Breast epithelium (tissue), 4 donors: ENCODE measurements at places on chromosomes 5 and 9. TPM values are rescaled to one million over a fixed set of nuclear protein-coding genes. Genes with fewer than 3 reads are reported as not detected.

DNA sequence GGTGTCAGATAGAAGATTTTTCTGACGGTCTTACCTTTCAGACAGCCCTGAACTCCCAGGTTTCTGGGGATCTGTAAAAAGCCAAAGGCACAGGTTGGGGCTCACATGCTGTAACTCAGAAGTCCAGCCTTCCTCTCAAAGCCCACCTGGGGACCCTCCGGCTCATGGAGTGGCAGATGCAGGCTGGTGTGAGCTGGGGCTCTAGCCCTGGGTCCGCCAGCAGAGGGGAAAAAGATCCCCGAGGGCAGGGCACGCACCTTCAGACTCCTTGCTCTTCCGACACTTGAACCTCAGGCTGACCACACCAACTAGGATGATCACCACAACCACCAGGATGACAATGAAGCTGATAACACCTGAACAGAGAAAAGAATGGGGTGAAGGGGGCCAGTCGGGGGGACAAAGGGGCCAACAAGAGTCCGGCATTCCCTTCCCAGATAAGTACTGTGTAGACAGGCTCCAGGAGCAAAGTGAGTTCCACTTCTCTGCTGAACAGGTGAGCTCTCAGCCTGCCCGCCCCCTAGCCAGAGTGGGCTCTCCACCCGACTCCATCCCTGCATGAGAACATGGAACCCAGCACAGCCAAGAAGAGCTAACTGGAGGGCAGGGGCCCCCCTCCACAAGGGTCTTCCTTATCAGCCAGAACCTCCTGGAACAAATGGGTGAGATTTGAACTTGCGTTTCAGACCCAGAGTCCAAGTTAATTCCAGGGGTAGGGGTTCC, 7.8 kb downstream of the ECSCR start:
- DNase-seq, result no peak

GRCh38 chr5:32298059-32298415, 14.7 kb downstream of the MTMR12 start:
- no peak for DNase-seq

DNA sequence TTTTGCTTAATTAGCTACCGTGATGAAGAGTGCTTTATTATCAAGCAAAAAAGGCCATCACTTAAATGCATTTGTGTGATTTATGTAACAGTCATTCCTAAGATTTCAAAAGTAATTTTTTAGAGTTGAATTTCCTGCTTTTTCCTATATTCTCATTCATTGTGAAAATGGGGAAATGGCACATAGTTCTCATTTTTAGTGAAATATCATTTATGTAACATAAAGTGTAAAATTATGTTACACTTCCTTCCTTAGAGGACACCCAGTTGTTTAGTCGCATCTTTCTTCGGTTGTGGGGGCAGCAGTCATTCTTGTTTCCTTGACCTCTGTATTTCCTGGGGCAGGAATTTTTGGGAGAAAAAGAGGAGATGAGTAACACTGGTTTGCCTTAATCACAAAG, 142.8 kb downstream of the MAST4 start:
- no peak for DNase-seq

Gene GDA
- total RNA-seq, result not detected

- no peak for DNase-seq
These were observed 134.5 kb downstream of the PALM2AKAP2 start for GRCh38 chr9:109914280-109915027.

DNA sequence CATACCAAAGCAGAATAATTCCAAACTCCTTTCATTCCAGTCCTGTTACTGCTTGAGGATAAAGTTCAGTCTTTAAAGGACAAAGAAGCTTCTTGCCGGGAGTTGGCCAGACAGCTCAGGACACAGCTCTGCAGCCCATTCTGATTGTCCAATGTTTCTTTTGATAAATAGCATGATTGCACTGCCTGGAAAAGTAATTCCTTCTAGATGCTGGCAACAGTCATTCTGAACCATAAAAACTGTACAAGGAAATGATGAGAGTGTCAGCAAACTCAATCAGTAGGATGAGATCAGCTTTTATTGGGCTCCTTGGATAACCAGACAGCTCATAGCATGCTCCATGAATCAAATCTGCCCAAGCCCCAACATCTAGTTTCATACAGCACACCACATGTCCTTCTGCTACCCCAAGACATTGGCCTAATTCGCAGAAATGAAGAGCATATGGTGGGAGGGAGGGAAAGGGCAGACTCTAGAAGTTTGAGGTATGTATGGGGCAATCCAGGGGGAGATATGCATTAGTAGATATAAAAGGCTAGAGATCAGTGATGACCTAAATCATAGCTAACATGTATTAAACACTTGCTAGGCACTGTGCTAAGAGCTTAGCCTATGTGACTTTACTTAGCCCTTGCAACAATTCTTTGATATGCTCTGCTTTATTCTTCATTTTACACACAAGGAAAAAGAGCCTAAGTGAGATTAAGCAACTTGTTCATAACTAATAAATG, 219.9 kb upstream of the NREP start:
- no peak for DNase-seq

Gene MYOT
- total RNA-seq, result 11.0 TPM

GRCh38 chr9:129102791-129103594, 7.6 kb downstream of the CRAT start:
- no peak for DNase-seq

- peak; percentile 48 for DNase-seq
These were observed 166.1 kb downstream of the RNF180 start for GRCh38 chr5:64331597-64332277.

GRCh38 chr5:56321236-56321881, 88.2 kb upstream of the ANKRD55 start:
- no peak for DNase-seq

Gene HTR4
- 0.66 TPM for total RNA-seq

DNA sequence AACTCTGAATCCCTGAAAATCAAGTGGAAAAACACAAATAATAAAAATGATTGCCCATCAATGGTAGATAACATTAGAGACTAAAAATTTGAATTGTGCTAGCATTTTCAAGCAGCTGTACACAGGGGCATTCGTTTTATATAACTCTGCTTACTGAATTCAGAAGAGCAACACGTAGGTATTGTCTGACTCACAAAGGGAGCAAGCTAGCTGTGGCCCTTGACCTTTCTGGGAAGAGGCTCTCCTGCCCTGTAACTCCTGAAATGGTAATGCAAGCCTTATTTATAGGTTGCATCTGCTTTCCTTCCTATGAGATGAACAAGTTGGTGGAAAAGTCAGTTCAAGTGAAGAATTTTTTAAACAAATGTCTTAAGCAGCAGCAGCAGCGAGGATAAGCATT, 218.7 kb upstream of the EFNA5 start:
- no peak for DNase-seq

Gene PTGDS
- 72.6 TPM for total RNA-seq

DNA sequence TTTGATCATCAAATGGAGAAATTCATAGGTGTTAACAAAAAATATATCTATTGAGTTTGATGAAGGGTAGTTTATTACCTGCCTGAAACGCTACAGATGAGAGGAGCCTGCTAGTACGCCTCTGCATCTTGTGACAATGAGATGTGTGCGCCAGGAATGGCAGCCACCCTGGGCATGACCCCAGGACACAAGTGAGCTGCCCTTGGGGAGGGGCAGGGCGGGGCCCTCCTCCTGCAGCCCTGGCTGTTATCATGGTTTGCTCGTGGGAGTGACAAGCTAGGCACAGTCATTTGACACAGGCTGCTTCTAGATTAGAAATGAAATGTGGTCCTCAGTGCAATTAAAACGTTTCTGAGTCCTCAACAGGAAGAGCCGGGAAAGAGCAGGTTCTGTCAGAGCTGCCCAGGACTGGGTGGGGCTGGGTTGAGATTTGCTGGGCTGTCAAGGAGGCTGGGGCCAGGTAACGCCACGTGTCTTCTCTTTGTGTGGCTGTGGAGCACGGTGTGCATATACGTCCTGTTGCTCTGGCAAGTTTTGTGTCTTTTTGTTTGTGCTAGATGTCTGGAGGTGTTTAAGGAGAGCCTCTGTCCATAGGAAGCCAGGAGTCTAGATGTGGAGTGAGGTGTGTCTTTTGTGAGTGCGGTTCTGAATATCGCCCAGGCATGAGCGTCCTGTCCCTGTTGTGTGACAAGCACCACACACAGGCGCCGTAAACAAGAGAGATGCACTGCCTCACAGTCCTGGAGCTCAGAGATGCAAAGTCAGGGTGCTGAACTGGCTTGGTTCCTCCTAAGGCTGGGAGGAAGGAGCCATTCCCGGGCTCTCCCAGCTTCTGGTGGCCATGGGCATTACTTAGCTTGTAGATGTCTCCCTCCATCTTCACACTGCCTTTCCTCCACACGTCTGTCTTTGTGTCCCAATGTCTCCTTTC, 129.0 kb upstream of the IRX4 start:
- DNase-seq, result no peak

Gene LHX6
- 1.8 TPM for total RNA-seq

DNA sequence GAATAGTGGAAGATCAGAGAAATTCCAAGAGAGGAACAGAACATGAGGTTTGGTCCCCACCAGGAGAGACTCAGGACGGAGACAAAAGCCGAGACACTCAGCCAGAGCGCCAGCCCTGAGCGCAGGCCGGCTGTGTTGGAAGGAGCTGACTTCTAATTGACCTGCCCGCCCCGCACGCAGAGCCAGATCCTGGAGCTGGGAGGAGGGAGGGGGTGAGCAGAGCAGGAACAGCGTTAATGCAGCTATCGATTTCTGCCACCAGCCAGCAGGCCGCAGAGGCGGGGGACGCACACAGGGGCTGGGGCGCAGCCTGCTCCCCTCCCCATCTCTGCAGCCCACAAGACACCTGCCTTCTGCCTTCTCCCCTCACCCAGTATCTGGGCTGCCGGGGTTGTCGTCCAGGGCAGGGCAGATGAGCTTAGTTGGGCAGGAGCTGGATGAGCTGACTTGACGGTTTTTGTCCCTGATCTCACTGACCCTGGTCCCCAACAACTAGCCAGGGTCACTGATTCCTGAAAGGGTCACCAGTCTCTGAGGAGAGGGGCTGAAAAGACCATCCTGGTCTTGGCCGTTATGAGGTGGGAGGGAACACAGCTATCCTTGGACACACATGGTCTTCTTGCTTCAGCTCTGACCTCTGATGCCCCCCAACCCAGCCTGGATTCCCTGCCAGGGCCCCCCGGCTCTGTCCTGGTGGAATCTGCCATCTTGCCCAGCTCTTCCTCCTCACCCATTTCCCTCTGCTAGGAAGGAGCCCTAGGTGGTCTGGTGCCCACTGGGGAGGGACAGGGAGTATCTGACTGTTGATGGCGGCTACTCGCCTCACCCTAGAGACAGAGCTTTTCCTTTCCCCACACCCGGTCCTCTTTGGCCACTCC, 29.8 kb downstream of the CXXC5 start:
- no peak for DNase-seq

Gene SOHLH1
- total RNA-seq, result not detected

GRCh38 chr9:129841071-129841470, 5.8 kb downstream of the USP20 start:
- DNase-seq, result no peak

DNA sequence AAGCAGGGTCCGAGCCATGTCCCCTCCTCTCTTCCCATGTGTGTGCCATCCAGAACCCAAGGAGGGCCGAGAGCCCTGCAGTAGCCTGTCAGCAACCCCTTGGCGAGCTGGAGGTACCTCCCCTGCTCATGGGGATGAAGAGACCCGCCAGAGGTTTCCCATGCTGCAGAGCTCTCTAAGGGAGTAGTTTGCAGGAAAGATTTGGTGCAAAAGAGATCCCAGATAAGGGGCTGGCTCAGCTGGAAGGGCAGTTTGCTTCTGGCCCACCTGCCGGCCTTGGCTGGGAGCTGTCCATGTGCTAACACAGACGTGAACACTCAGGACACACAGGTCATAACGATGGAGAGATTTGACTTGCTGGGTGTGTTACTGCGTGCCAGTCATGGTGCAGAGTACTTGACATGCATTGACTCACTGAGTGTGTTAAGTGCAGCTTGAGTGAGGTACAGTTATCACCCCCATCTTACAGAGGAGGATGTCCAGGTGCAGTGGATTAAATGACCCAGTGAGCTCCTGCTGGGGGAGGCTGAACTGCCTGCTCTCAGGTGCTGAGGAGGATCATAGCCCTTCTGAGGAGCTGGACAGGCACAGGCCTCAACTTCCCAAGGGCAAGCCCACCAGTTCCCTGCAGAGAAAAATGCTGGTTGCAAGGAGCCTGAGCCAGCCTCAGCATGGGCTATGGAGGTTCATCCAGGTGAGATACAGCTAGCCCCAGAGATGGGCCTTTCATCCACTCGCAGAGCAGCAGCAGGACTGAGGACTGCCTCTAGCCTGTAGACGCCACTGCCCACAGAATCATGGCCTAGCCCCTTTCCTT, 6.3 kb upstream of the SLC25A48 start:
- no peak for DNase-seq

GRCh38 chr5:76942581-76942980, 10.3 kb upstream of the CRHBP start:
- DNase-seq, result no peak

GRCh38 chr5:126911986-126912385, 118.4 kb downstream of the MARCHF3 start:
- DNase-seq, result no peak

- no peak for DNase-seq
These were observed 603 bp downstream of the DENND1A start for GRCh38 chr9:123929177-123929869.

Gene GRXCR2
- total RNA-seq, result 0.29 TPM

DNA sequence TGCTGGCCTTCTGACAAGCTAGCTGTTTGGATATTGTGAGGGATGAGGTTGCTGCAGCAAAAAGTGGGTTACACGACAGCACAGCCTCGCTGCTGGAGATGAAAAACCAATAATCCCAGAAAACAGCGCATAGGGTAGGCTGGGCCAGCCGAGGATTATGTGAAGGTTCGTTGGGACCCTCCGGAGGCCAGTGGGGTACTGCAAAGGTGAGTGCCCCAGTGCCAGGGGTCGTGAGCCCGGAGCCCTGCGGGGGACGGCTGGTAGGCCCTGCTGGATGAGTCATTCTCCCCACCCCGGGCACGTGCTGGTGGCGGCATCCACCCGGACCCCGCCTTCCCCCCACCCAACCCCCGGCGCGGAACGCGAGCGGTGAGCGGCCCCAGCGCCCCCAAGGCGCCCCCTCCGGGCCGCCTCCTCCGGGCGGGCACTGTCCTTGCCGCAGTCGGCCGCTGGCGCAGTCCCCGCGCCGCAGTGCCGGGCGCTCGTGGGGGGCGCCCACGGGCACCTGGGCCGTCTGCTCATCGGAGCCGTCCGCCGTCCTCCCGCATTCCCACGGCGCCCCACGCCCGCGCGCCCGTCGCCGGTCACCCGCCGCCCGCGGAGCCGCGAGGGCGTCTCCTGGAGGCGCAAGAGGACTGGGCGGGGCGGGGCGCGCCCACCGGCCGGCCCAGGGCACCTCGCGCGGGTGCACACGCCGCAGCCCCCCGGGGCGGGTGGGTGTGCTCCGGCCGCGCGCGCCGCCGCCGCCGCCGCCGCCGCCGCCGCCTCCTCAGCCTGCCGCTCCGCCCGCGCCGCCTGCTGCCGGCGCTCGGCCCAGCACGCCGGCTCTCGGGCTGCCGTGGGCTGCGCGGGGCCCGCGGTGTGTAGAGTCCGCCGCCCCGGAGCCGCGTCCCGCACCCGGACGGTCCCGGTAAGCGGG, at the start of gene PHF24:
TSS of gene PHF24 (plus strand) at position 794 of the 919 bp plus-strand sequence. CDS start 13,014 bp downstream, outside the sequence.
- DNase-seq, result no peak

Gene FAM219A
- 9.0 TPM for total RNA-seq

- no peak for DNase-seq
These were observed 237.9 kb downstream of the CACNA1B start for GRCh38 chr9:138115506-138115905.
